ENCODE measurements at places on chromosomes 7 and 10. TPM values are rescaled to one million over a fixed set of nuclear protein-coding genes. Genes with fewer than 3 reads are reported as not detected.

DNA sequence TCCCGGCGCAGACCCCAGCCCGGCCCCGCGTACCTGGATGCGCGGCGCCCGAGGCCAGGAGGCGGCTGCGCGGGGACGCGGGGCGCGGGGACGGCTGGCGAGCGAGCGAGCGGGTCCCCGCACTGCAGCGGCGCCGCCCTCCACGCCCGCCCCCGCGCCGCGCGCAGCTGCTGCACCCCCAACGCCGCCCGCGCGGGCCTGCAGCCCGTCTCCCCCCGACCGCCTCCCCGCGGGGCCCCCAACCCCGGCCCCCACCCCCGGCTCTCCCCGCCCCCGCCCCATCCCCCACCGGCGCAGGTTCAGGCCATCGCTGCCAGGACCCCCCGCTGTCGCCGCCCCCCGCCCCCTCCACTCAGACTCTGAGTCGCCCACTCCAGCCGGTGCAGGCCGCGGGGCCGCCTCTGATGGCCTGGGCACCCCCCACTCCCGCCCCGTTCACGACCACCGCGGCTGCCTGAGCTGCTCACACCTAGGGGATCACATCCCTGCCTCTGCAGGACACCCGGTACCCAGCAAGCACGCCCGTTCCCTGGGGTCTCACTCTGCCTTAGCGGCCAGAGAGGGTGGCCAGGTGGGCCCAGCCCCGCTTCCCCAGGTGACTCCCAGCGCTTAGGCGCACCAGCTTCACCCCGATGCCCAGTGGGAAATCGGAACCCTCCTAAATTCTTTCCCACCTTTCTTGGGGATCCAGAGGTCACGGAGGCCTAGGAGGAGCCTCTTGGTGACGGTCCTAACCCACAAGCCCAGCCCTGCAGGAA lies 13.9 kb upstream of the DNAAF5 start:
- no peak for DNase-seq

DNA sequence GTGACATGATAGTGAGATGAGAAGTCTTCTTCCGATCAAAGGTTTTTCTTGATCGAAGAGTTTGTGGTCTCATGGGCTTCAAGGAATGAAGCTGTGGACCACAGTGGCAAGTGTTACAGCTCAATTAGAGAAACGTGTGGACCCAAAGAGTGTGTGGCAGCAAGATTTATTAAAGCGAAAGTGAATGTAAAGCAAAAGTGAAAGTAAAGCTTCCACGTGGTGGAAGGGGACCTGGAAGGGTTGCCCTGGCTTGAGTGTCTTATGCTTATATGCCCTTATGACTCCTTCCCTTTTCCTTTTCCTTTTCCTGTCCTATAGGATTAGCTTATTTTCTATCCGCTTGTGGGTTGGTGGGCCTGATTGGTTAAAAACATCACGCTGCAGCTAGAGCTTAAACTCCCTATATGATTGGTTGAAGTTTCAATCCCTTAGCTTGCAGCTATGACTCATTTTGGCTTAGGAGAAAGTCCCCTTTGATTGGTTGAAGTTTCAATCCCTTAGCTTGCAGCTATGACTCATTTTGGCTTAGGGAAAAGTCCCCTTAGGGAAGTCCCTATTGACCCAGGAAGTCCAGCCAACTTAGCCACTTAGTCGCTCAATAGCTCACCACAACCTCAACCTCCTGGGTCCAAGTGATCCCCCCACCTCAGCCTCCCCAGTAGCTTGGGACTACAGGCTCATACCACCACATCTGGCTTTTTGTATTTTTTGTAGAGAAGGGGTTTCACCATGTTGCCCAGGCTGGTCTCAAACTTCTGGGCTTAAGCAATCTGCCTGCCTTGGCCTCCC lies 34.7 kb downstream of the MRPS24 start:
- peak; percentile 81 for DNase-seq

DNA sequence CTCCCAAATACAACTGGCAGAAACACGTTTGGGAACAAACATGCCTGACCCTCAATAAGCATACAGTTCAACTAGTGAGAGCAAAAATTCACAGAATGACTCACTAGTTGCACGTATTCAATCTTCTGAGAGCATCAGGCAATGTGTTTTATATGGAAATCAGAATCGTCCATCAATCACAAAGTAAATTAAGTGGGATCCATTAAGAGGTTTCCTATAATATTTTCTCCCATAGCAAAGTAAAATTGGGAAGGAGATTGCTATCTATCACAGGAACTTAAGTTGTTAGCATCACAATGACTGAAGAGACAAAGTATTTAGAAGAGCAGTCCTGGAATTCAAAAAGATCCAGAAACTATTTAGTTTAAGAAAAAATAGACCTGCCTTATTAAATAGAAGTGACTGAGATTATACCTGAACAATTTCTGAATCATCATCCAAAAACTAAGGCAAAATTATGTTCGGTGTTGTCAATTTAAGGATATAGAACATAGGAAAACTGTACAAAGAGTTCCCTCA lies 28.3 kb downstream of the INHBA start:
- DNase-seq, result no peak

- DNase-seq, result no peak
Measured at GRCh38 chr10:110686949-110687348, 42.8 kb downstream of the RBM20 start.

ZNF3 gene
- polyA plus RNA-seq, result 21.9 TPM

DNA sequence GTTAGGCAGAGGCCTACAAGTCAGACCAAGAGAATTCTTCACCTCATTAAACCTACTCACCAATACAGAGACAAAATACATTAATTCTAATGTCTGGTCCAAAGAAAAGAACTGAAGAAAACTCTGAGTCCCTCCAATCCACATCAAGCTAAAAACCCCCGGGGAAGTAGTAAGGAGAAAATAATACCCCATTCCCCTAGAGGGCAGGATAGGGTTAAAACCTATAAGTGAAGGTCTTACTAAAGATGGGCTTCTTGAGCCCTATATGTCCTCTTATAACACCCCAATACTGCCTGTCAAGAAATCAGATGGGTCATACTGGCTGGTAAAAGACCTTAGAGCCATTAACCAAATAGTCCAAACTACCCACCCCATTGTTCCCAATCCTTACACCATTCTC lies 141.3 kb upstream of the TMEM106B start:
- DNase-seq, result no peak

DNA sequence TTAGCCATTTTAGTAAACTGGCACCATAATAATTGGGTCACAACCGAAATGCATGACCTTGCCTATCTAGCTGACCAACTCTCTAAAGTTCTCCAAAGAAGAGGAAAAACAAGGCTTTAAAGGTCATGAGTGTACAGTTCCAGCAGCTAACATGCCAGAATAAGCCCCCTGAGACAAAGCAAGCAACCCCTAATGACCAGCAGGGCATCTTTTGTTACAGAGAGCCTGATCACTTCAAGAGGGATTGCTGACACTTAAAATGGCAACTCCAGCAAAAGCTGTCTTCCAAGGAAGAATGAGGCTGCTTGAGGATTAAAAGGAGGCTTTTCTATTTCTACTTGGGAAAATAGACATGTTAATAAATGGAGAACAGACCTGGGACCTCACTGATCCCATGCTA lies 213.6 kb downstream of the CDC14C start:
- no peak for DNase-seq
